Psoas muscle (tissue), 8 donors: ENCODE measurements at places on chromosomes 4 and X. TPM values are rescaled to one million over a fixed set of nuclear protein-coding genes. Genes with fewer than 3 reads are reported as not detected.

DNA sequence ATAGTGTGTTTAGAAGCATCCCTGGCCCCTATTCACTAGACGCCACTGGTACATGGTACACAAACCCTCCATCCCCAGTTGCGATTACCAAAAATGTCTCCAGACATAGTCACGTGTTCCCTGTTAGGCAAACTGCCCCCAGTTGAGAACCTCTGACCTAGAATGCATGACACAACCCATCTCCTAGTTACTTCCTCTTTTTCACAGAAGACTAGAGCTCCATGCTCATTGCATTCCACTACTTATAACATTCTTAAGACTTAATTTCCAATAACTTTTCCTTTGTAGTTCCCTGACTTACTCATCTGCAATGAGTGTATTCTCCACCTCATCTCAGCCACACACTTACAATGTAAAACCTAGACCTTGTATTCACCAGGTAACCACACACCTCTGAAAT, 68.6 kb downstream of the PRSS12 start:
- DNase-seq, result no peak

DNA sequence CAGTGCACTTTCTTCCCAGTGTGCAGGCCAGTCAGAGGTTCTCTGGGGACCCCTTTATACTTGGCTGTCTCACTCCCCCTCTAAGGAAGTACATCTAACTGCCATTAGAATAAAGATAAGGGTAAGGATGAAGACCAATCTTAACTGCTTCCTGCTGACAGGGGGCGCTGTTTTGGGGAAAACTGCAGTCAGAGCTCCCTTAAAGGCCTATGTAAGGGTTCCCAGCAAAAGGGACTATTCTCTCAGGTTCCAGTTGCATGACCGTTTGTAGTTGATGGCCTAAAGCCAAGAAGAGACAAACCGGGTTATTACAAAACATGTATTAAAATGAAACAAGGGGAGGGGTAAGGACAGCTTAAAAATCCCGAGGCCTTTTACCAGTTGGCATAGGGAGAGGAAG, 115.6 kb upstream of the SPIN4 start:
- DNase-seq, result no peak

DNA sequence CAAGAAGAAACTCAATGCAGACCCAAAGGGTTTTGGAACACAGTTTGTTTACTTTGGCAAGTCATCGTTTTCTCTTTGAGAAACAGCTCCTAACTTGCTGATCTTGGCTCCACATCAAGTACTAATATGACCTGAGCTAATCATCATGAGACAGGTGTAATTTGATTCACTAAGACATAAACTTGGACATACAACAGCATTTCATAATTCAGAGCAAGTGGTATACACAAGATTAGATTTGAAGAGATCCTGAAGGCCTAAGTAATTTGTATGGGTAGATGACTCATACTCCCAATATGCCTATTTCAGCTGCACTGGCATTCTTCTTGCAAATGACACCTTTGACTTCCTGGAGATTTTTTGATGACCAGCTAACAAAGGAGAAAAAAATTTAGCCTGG, 1521.7 kb downstream of the RPA4 start:
- no peak for DNase-seq

The ADH1A gene
- 0.36 TPM for total RNA-seq

DNA sequence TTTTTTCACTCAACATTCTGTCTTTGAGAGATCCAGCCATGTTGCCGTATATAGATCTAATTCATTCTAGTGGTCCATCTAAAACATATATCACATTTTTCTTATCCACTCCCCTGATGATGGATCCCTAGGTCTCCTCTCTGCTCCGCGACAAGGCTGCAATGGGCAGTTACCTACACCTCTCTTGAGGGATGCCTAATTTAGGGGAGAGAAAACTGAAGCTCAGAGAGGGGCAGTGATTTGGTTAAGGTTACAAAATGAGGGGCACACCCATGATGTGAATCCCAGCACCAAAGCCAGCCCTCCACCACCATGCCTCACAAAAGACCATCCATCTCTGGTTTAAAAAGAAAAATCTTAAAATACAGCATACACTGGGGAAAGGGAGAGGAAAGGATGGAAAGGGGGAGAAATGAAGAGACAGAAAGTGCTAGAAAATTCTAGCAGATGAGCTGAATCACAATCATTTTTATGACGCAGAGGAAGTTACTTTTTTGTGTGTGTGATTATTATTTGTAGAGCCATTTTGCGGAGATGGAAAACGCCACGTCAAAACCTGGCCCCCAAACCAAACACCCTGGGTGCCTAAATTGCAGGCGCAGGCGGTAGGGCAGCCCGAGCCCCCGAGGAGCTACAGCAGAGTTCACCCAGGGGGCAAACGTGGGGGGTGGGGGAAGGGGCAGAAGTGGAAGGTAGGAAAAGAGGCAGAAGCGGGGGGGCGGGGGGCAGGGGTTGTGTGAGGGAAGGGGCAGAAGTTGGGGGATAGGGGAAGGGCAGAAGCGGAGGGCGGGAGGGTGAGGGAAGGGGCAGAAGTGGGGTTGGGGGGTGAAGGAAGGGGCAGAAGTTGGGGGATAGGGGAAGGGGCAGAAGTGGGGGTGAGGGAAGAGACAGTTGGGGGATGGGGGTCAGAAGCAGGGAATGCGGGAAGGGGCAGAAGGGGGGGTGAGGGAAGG, 1.3 kb upstream of the TSPYL2 start:
- no peak for DNase-seq

GRCh38 chr4:2574009-2574408, 37.6 kb downstream of the FAM193A start:
- no peak for DNase-seq

The ZNF718 gene
- 3.0 TPM for total RNA-seq

GRCh38 chr4:84718699-84719098, 135.8 kb downstream of the CDS1 start:
- no peak for DNase-seq

The MAGEB6B gene
- total RNA-seq, result not detected

GRCh38 chr4:82733636-82734035, 65.0 kb downstream of the SCD5 start:
- no peak for DNase-seq

DNA sequence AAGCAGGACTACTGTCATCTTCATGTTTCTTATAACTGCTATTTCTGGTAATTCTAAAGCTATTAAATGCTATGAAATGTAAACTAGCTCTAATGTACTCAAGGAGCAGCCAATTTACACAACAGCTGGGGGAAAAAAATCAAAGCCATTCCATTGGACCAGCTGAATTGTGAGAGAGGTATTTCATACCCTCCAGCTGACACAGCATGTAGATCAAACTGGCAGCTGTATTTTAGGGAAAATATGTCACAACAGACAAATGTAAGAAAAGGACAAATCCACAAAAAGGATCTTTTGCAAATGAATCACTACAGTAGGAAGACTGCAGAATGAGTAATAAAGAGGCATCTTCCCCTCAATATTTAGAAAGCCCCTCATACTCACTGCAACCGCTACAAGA, 65.2 kb upstream of the FAM47B start:
- no peak for DNase-seq

The ACE2 gene
- total RNA-seq, result 0.54 TPM

The PNPLA4 gene
- 28.0 TPM for total RNA-seq

GRCh38 chrX:136028383-136028984, 43.2 kb downstream of the SLC9A6 start:
- DNase-seq, result no peak

The MFAP3L gene
- total RNA-seq, result 20.1 TPM

The EDA gene
- 0.49 TPM for total RNA-seq

GRCh38 chrX:13298836-13299235, 21.0 kb downstream of the ATXN3L start:
- DNase-seq, result no peak

DNA sequence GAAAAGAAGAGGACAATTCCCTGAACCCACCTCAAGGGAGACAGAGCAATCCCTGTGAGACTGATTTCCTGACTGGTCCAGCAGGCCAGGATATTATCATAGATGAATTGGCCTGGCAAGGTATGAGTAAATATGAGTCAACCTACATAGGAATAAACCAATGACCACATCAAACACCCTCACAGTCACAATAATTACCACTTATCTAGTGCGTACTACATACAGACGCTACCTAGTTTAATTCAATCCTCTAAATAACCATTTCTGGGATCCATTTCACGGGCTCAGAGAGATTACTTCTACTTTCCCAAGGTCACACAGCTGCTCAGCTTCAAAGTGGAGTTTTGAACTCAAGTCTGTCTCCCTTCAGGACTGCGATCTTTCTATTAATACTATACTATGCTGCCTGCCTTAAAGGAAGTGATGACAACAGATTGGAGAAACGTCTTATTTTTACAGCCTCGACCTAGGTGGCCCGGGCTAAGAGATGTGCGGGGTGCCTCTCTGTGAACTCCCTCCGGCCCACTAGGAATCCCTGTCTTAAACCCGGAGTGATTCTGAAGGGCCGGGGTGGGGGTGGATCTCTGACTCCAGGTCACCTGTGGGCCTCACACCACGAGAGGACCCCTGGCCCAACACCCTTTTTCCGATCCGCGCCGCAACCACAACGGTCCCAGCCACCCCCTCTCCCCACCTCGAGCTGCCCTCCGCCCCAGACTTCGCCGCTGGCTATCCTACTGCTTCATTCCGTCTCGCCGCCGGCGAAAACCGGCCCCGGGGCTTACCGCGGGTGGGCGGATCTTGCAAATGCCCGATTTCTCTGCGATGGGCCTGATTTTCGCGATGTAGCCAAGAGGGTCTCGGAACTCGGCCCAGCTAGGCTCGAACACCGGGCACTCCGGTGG, 800 bp downstream of the KDM5C start:
- DNase-seq, result no peak

GRCh38 chr4:182190306-182190705, 52.9 kb upstream of the TENM3 start:
- DNase-seq, result no peak

The KLHL5 gene
- 14.9 TPM for total RNA-seq

- DNase-seq, result no peak
These were observed 85.3 kb upstream of the LIMCH1 start for GRCh38 chr4:41452484-41453225.

DNA sequence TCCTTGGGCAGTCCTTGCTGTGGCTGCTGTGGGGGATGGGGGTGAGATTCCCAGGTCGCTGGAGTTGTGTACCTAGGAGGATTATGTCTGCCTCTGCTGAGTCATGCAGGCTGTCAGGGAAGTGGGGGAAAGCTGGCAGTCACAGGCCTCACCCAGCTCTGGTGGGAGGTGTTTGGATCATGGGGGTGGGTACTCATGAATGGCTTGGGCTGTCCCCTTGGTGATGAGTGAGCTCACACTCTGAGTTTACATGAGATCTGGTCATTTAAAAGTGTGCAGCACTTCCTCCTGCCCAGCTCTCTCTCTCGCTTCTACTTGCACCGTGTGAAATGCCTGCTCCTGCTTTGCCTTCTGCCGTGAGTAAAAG, 24.6 kb upstream of the PDLIM3 start:
- peak; percentile 32 for DNase-seq

The STBD1 gene
- total RNA-seq, result 39.8 TPM

GRCh38 chr4:151581570-151581969, 172.6 kb downstream of the FHIP1A start:
- DNase-seq, result no peak

The NOX1 gene
- not detected for total RNA-seq

- no peak for DNase-seq
These were observed 5.5 kb upstream of the STK26 start for GRCh38 chrX:132017431-132018185.

GRCh38 chrX:17655211-17656034, 81.9 kb upstream of the SCML1 start:
- no peak for DNase-seq

The XPNPEP2 gene
- 0.44 TPM for total RNA-seq

- DNase-seq, result no peak
These were observed 13.2 kb downstream of the HAND2 start for GRCh38 chr4:173516621-173517524.

DNA sequence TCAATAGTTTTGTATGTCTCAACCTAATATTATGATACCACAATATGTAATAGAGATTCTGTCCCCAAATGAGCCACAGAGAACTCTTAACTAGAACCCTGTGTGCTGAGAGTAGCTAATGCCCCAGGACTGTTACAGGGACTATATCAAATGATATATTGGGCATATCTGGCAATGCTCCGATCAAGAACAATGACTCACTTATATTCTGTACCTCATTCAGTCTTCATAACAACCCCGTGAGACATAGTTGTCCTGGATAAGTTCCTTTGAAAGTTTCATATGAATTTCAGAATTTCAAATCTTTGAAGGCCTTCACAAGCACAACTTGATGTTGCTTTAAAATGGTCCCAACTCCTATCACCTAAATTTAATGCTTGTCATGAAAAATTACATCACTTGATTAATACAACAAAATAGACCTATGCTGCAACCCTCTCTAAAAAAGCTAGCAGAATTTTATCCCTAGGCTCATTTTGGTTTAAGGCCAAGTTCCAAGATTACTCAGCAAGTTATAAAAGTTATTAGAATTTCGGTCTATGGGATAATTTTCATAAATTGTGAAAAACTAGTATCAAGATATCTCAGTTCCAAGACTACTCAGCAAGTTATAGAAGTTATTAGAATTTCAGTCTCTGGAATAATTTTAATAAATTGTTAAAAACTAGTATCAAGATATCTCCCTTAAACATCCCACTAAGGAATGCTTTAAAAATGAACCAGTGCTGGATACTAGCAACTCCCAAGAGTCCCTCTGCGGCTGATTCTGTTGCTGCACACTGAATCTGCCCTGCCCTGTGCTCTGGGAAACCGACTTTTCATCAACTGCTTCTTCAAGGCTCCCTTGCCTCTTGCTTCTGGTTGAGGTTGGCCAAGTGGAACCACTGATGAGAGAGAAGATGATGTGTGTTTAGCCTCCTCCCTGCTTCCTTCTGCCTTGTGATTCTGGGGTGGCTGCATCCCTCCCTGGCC, 6.0 kb upstream of the ANXA3 start:
- DNase-seq, result no peak

GRCh38 chrX:53089224-53089842, 4.6 kb upstream of the KANTR start:
- DNase-seq, result peak; percentile 63

DNA sequence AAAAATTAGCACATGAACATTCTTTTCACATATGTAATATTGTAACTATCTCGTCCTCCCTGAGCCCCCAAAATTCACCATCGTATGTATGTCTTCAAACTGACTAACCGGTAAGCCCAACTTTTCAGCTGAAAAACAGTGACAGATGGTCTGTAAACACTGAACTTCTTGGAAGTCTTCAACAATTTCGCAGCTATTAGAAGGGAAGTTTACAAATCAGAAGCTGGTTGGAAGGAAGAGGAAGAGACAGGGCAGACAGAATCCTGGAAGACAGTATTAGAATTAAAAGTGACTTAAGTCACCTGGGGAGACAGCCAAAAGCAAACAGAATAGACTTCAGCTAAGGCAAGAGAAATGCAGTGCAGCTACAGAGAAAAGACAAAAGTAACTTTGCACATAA, 858.4 kb downstream of the ADGRL3 start:
- no peak for DNase-seq

DNA sequence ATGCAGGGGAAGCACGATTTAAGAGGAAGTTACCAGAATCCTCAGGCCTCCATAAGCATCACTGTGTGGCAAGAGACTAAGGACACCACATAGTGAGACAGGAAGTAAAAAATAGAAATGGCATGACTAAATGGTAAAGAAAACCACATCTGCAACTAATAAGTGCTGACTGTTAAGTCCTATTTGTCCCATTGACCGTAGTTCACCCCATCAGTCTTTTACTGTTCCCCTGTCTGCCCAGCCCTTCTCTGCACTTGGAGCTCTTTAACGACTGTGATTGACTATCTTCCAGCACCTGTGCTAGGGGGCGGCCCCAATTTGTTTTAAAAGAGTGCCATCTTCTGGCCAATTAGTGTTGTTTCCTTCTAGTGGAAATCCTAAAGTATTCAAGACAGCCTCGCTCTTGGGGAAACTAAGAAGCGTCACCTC, 94.2 kb downstream of the MAOA start:
- DNase-seq, result peak; percentile 49

The FABP2 gene
- not detected for total RNA-seq

The BEX2 gene
- total RNA-seq, result 2.5 TPM

- no peak for DNase-seq
These were observed 78.8 kb upstream of the TBC1D9 start for GRCh38 chr4:140834839-140835495.

The ALB gene
- not detected for total RNA-seq
